ENCODE measurements at places on chromosomes 12 and 14.

- DNase-seq: no peak
Measured at GRCh38 chr12:25771041-25771440, 187.4 kb upstream of the RASSF8 start.

DNA sequence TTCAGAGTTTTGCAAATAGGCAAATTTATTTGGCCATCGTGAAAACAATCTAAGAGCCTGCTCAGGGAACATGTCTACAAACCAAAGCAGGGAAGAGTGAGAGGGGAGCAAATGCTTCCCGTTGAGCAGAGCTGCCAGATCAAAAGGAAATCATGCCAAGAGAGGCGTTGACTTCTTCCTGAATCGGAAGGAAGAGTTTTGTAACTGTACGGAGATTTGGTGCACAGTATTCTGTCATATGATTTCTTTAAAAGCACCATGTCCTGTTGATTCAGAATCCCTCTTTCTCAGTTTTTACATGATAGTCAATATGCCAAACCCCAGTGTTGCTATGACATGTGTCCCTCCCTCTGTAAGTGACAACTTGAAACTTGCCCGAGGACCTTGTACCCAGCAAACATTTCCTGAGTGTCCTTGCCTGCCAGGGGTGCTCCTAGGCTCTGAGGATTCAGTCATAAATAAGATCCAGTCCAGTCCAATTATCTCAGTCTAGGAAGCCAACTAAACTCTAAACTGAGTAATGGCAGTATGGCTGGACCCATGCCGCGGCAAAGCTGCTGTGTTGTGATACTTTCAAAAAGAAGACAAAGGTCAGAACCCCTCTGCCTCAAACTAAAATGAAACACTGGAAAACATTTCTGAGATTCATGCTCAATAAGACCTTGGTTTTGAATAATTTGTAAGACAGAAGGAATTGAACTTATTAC, 300.1 kb upstream of the FKBP4 start:
- no peak for DNase-seq

- DNase-seq: peak; percentile 62
Measured at GRCh38 chr12:143964-144649, 69.8 kb downstream of the SLC6A12 start.

DNA sequence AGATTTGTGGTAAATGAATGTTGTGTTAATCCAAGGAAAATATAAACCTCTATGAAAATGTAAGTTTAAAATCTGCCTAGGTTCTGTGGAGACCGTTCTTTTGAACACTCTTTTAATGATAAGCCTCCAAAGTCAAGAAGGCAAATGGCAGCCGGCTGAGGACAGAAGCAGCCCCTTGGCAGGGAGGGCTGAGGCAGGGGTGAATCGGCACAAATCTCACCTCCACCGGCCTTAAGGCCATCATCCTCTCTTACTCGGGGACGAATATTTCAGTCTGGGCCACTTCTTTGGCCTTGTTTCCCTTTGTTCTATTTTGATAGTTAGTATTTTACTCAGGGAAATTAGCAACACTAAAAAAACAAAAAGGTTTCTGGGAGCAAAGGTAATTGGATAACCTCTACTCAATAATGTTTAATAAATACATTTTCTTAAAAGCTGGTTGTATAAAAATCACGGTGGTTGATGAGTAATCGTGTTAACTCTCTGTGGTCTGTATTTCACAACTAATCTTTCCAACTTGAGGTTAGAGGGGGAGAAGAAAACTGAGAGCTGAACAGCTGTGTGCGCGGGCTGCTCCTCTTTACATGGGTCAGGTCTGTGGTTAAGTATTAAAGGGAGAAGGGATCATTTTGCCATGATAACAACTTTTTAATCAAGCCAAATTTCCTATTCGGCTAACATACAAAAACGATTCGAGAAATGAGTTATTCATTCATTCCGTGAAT, 18.6 kb downstream of the LGMN start:
- no peak for DNase-seq

GRCh38 chr14:95025218-95025617, 132.1 kb downstream of the DICER1 start:
- no peak for DNase-seq

- DNase-seq: no peak
Measured at GRCh38 chr12:120798696-120799095, 73.1 kb downstream of the ACADS start.

GRCh38 chr14:88129306-88130056, 124.5 kb downstream of the GPR65 start:
- no peak for DNase-seq

DNA sequence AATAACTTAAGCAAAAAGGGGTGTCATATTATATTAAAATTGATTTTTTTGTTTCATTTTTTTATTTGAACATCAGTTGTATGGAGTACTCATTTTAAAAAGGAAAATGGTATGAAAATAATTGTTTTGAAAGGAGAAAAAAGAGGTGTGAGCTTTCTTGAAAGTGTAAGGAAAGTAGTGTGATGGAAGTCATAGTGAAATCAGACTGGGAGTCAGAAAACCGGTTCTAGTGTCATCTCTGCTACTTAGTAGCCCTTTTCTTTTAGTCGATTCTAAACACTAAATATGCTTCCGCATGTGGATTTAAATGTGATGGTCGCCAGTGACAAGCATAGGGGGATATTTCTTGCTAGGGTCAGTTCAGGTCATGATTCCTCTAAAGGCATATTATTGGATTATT, 1.8 kb upstream of the DYRK2 start:
- no peak for DNase-seq

DNA sequence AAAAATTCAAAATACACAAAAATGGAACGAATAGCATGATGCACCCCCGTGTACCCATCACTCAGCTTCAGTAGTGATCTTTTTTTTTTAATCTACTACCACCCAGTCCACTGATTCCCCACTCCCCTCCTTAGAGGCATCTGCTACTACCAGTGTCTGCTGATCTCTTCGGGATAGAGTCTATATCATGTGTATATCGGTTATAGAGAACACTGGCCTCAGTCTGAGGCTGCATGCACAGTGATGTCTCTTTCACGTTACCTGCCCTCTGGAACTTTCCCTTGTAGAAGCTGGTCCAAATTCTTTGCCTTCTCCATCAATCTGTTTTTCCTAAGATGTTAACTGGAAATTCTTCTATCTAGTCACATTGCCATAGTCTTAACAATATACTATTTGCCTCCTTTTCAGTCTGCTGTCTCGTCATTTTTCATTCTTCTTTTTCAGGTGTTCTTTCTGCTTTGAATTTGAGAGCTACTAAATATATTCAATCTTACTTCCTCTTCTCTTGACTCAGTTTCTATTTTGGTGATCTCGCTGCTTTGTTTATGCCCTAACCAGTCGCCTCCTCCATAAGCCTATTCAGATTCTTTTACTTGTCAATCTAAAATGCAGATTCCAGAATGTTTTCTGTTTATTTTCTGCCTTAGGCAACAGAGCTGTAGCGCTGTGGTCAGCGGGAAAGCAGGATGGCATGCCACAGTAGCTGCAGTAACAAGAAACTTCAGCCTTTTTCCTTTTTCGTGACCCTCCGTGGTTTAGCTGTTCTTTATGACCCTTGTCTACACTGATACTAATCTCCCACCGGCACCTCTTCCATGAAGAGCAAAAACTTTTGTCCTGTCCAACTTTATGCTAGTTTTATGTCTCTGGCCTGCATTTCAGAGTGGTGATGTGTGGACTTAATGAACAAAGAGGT, 67.0 kb downstream of the FBXW8 start:
- DNase-seq: no peak

DNA sequence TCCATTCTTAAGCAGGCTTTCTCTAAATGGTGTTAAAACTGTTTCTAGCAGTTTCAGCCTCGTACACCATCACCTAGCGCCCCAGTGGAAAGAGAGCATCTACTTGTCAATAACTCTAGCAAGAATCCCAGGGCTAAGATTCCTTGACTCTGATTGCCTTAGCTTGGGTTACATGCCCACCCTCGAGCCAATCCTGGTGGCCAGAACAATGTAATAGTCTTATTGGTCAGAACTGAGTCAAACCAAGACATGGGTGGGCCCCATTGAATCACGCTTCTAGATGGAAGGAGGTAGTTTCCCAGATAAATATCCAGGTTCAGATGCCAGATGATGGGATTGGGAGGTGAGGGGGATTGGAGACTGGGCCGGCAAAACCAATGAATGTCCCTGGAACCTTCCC, 55.9 kb upstream of the MED13L start:
- DNase-seq: no peak

DNA sequence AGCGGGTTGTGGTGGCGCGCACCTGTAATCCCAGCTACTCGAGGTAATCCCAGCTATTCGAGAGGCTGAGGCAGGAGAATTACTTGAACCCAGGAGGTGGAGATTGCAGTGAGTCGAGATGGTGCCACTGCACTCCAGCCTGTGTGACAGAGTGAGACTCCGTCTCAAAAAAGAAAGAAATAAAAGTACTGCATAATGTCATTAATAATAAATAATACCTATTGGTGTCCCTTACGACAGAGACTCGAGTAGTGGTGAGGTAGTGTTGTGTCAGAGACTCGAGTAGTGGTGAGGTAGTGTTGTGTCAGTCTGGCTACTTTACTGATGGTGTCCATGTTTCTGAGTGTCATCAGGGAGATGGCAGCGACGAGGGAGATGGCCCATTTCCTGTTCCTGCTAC, 1.3 kb downstream of the GLS2 start:
- no peak for DNase-seq

DNA sequence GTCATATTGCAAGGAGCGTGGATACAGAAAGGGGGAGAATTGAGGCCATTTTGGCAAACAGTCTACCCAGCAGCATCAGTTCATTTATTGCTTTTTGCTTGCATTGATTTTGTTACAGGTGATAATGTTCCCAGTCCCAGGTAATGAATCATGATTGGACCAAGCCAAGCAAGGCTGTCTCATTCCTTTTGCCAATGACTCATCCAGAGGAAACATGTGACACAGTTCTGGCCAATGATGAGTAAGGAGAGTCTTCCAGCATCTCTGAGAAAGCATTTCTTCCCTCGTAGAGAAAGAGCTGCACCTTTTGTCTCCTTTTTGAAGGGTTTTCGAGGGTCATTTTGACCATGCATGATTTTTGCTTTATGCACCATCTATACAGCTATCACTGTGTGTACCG, 68.2 kb downstream of the SLC15A4 start:
- DNase-seq: no peak

GRCh38 chr12:19234171-19234704, 104.7 kb downstream of the PLEKHA5 start:
- DNase-seq: no peak

GRCh38 chr14:68284834-68285233, 465.3 kb downstream of the RAD51B start:
- DNase-seq: no peak

DNA sequence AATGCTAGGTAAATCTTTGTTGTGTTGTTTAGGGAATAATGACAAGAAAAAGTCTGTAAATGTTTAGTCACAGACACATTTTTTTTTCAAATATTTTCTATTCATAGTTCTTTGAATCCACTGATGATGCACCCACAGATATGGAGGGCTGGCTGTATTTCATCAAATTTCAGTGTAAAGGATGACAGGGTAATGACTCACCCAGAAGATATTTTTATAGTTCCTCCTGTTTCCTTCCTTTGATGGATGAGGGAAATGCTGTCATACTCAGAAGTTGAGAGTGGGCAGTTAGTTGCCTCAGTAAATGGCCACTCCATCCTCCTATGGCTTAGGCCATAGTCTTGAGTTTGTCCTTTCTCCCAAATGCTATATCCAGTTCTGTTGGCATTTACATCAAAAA, 76.9 kb upstream of the REP15 start:
- peak; percentile 11 for DNase-seq

DNA sequence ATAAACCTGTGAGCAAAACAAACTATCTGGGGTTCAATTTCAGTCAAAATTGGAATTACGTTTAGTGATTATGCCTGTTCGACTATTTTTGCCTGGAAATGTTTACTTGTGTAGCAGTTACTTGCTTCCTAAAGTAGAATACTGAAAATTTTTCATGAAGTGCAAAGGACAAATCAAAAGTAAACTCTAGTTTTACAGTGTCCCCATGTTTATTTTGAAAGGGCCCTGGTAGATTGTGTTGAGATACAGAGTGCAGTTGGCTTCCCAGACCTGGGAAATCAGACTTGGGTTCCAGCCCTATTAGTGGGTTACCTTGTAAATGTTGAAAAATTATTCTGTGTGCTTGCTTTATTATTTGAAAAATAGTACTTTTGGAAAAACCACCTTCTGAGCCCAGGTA, 17.3 kb downstream of the KLRB1 start:
- peak; percentile 20 for DNase-seq

- DNase-seq: no peak
Measured at GRCh38 chr14:69464829-69465228, 19.7 kb upstream of the PLEKHD1 start.

DNA sequence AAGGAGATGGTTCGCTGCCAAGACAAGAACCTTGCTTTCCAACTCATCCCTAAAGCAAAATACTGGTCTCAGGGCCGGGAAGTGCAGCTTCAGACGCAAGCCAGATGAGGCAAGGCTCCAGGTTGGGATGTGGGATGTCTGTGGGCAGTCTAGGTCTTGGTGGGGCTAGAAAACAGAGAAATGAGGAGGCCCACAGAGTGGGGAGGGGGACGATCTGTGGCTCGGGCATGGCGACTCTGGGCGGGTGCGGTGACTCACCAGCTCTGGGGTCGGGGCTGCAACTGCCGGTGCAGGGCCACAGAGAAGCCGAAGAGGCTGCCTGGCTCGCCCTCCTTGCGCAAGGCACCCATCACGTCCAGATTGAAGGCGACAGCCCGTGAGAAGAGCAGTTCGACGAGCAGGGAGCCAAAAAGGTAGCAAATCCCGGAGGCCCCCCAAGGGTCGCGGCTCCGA, 459 bp downstream of the ITGA7 start:
- no peak for DNase-seq

DNA sequence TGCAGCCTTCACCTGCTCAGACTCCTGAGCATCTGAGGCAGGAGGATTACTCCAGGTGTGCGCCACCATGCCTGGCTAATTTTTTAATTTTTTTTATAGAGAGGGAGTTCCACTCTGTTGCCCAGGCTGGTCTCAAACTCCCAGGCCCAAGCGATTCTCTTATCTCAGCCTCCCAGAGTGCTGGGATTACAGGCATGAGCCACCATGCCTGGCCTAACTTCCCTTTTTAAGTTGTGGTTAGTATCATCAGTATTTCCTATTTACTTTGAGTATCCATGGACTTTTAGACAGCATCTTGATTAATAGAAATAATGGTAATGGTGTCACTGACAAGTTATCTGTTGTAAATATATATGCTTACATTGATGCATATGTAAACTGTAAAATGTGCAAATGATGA, 116.9 kb downstream of the FGD4 start:
- DNase-seq: no peak

- DNase-seq: peak; percentile 66
Measured at GRCh38 chr12:124938587-124938986, 24.1 kb upstream of the UBC start.

- DNase-seq: no peak
Measured at GRCh38 chr14:23827100-23827892, 126.3 kb upstream of the DHRS4 start.

GRCh38 chr12:127731657-127732056, 535.3 kb upstream of the TMEM132C start:
- no peak for DNase-seq

GRCh38 chr12:6340032-6340638, 1.7 kb downstream of the TNFRSF1A start:
- no peak for DNase-seq

DNA sequence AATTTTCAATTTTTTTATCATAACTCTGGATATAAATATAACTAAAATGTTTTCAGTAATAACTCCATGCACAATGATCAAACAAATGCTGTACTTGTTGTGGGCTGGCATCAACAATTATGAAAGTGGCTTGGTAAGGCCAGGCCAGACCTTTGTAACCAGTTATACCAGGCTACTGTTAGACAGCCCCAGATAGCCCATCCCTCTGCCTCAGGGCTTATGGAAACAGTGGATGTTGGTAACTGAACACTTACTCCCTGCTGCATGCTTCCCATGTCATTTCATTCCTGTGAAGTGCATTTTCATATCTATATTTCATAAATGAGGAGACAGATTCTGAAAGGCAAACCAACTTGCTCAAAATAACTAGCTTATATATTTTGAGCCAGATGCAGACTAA, 195.0 kb downstream of the SYT1 start:
- DNase-seq: no peak
